ENCODE measurements at places on chromosomes 12 and 14.

GRCh38 chr14:74190927-74191575 lies 48.2 kb upstream of the VSX2 start:
- DNase-seq, result peak; percentile 18

DNA sequence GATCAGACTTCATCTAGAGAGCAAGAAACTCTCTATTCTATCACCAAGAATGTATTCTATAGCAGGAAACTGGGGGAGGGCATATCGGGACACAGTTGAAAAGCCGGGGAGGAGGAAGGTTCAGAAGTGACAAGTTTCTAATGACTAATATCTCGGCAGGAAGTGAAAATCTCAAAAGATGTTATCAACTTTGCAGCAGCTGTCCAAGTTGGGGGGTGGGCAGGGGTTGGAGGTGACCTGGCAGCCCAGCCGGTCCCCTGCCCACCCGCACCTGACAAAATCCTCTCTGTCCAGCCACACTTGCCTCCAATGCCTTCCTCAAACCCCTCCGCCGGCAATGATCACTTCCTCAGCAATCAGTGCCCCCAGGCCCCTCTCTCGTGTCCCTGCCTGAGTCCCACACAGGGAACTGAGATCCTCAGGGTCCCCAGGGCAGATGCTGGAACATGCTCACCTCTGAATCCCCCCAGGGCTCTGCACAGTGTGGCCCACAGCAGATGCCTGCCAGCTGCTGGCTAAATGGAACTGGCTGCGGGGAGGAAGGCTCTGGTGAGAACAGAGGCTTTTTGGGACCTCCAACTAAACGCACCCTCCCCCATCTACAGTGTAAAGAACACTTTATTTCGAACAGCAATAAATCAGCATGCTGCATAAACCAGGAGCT lies 43.9 kb downstream of the CCDC88C start:
- no peak for DNase-seq

DNA sequence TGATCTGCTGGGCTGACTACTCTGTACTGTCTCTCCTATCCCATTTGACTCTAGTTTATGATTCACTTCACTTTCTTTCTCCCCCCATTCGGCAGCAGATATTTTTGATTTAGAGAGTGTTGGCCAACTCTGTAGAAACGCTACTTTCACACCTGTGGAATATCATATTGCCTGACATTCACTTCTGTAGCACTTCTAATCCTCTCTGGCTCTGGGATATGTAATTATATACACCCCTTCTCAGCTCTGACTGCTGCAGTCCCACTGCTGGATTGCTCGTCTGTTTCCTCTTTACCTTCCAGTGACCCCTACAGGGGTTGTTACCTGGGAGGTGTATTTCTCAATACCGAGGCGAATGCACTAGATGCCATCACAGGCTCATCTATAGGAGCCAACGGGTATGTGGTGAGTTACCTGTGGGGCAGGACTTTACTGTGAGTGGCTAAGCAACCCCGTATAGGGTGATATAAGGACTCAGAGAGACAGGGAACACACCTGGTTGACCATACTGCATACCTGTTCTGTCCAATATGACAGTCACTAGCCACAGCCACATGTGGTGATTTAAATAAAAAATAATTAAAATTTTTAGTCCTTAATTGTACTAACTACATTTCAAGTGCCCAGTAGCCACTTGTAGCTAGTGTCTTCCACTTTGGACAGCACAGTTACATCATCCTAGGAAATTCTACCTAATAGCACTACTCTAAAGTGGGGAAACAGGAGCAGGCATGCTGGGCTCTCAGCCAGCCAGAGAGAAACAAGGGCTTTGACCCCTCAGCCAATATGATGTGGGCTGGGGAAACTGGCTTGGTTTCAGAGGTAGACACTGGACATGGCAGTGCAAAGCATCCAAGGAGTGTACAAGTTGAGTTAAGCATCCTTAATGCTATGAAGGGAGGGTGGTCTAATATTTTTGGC lies 95.0 kb downstream of the C12orf75 start:
- DNase-seq, result no peak

DNA sequence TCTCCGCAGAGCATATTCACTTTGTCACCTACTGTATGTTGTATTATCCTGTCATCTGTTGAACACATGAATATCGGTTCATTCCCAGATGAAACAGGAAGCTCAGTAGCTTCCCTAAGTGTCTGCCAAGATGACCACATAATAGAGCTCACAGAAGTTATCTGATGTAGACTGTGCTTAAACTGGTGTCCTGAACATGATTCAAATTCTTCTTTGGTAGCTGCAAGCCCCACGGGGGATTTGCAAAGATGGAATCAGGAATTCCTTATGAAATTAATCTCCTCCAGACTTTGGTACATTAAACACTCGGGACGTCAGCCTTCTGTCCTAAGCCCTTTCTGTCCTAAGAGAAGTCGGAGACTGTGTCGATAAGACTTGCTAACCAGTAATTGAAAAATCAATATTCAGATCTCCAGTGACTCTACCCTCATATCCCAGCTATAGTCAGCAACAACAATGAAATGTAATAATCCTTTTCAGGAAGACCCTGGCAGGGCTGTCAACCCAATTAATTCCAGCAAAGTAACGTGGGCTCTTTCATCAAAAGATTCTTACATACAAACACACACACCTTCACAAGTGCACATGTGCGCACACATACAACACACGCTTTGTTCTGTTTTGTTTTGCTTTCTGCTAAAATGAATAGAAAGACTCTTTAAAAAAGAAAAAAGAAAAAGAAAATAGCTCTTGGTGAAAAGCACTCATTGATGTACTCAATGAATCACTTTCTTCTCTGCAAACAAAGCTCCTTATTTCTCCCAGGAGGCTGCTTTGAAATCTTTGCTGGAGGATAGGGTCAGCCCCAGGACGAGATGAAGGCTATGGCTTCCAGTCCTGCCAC lies 127.2 kb downstream of the RIMBP2 start:
- DNase-seq, result no peak

DNA sequence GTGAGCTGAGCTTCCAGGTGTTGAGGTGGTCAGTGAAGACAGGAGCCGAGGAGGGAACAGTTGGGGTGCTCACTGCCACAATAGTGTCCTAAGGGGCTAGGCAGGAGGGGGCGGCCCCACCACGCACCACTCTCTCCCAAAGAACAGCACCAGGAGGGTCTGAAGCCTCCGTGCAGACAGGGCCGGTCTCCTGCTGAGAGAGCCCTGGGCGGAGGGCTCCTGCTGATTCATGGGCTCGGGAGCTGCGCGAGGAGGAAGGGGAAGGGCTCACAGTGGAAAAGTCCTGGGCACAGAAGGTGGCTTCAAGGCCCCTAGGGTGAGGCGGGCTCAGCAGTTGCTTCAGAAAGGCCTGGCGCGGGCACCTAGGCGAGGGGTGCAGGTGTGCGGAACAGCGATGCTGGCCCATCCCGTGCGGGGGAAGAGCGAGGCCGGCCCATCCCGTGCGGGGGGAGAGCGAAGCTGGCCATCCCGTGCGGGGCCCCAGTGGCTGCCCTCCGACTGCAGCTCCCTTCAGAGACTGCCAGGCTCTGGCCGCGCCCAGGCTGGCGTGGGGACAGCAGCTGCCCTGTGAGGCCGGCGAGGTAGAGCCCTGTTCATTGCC lies 176.7 kb downstream of the ADGRD1 start:
- DNase-seq, result no peak

GRCh38 chr14:55416866-55417265 lies 5.2 kb upstream of the ATG14 start:
- peak; percentile 7 for DNase-seq

GRCh38 chr14:96297997-96298515 lies 42.0 kb downstream of the BDKRB1 start:
- no peak for DNase-seq

DNA sequence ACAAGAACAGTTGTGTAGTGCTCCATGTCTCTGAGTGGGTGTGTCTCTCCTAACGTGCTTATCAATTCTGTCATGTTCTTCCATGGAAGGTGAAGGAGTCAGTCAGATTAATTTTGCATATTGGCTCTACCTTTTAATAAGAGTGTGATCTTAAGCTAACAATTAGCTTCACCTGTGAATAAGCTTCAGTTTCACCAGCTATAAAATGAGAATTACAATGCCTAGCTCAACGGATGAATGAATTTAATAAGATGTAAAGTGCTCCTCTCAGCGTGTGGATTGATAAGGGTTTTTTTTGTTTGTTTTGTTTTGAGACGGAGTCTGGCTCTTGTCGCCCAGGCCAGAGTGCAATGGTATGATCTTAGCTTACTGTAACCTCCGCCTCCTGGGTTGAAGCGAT lies 32.7 kb downstream of the CCDC175 start:
- DNase-seq, result no peak

DNA sequence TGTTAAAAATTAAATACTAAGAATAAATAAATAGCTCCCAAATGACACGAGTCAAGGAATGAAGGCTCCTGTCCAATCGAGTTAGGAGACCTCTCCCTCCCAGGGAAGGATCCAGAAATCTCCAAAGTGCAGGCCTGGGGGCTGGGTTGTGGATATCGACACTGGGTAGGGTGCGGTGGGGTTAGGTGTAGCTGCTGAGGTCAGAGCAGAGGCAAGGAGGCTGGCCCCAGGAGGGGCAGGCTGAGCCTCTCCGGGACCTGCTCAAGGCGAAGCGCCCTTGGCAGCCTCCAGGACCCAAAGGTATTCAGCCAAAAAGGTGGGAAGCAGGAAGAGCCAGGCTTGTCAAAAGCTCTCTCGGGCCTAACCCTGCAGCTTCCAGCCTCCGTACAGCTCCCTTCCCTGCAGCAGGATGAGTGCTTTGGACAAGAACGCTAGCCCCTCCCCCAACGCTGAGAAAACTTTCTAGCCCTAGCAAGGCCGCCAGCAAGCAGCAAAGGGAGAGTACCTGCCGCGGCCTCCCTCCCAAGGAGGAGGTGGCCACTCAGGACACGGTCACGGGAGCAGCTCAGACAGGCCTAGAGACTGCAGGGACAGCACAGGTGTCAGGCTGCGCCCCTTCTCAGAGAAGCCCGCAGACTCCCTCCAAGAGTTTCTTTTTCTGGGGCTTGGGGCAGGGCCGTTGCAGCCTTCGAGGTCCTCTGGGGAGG lies 3.7 kb upstream of the PNMA1 start:
- no peak for DNase-seq

- peak; percentile 48 for DNase-seq
Measured at GRCh38 chr12:59808317-59808910, 212.6 kb downstream of the SLC16A7 start.

DNA sequence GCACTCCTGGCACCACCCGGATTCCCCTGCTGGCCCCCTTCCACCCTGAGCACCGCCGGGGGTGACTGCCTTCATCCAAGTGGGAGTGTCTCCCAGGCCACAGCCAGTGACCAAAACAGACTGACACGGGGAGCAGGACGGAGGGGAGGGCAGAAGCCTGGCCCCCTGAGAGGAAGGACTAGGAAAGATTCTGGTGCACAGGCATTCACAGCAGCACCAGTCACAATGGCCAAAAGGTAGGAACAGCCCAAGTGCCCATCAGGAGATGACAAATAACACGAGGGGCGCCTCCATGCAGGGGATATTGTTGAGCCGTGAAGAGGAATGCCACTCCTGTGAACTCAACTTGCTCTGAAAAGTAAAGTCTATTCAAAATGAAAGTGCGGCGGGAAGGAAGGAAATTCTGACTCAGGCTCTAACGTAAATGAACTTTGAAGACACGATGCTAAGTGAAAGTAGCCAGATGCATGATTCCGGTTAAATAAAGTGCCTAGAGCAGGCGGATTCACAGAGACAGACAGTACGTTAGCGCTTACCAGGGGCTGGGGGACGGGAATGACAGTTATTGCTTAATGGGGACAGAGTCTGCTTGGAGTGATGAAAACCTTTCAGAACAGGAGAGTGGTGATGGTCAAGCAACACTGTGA lies 146.1 kb upstream of the NCOR2 start:
- DNase-seq, result no peak

GRCh38 chr14:61099216-61099835 lies 118.3 kb downstream of the SLC38A6 start:
- DNase-seq, result peak; percentile 11

- DNase-seq, result no peak
Measured at GRCh38 chr12:10147714-10148403, 17.9 kb upstream of the CLEC7A start.

DNA sequence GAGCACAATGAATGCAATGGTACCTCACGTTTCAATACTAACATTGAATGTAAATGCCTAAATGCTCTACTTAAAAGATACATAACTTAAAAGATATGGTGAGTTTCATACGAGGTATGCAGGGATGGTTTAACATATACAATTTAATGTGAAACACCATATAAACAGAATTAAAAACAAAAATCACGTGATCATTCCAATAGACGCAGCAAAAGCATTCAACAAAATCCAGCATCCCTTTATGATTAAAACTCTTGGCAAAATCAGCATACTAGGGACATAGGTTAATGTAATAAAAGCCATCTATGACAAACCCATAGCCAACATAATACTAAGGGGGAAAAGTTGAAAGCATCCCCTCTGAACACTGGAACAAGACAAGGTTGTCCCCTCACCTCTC lies 845.7 kb downstream of the SLC16A7 start:
- DNase-seq, result no peak

GRCh38 chr12:124742678-124743077 lies 121.0 kb downstream of the SCARB1 start:
- peak; percentile 33 for DNase-seq

DNA sequence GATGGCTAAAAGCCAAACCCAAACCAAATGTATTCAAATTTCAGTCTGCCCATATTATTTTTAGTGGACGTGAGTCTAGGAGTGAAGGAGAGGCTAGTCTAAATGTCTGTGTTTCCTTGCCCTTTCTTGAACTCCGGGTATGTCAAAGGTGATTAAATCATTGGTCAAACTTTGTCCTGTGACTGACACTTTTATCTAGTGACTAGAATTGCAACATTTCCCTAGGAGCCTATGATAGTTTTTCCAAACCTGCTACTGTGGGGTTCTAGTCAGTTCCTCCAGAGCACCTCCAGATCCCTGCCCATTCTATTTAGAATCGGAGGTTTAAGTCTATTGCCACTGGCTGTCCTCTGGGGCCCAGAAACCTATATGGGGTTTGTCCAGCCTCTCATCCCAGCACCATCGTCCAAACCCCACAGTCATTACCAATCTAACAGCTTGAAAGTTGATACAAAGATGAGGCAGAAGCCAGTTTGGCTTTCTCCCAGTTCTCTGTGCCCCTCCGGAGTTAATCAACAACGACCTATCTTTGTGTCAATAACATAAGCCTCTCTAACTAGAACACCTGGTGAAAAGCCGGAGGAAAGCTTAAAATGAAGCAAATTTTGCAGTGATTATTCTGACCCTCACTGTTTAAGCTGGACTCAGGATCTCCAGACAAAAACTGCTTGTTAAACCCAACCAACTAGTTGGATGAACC lies 306.7 kb downstream of the ZFP36L1 start:
- no peak for DNase-seq

DNA sequence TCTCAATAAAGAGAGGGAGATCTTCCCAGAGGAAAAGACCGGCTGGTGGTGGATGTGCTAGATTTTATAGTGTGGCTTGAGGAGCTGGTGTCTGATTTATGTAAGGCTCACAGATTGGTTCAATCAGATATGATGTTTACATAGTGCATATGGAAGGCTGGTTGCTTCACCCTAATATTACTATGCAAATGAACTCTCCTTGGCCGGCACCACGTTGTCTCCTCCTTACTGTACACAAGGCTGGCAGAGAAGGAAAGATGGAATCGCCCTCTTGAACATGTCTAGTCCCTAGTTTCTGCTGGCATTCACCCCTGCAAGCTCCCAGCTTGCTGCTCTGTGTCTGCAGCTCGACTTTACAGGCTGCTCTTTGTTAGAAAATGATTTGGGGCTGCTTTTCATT lies 8.9 kb downstream of the FAM186A start:
- DNase-seq, result no peak

GRCh38 chr14:76426161-76426696 lies 50.3 kb downstream of the ESRRB start:
- DNase-seq, result no peak

GRCh38 chr12:106582641-106583230 lies at the start of gene RFX4:
RFX4 (plus strand) TSS chr12:106583004; CDS start chr12:106583321, 317 bp downstream.
- no peak for DNase-seq

- peak; percentile 86 for DNase-seq
Measured at GRCh38 chr12:104823985-104824461, 134.1 kb downstream of the SLC41A2 start.
